ENCODE measurements at places on chromosomes 4 and X.

DNA sequence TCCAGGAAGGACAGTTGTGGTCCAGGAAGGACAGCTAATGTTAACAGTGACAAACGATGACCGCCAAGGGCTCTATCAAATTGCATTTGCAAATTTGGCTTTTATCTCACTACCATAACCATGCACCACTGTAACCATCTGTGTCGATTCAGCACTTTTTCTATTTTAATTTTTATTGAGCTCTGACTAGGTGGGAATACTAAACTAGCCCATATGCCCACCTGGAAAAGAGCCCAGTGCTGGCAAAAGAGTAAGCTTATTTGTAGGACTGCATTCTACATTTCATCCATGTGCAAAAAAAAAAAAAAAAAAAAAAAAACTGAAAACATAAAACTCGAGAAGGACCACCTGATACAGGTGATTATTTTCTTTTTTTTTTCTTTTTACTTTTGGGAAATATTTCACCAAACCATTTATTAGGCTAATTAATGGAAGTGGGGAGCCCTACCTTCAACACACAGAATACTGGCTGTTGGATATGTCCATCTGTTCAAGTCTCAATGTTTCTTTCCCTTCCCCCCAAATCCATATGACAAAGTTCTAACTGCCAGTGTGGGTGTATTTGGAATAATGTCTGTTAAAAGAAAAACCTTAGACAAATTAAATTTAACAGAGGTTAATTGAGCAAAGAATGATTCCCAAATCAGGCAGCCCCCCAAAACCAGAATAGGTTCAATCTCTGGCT, 99.5 kb upstream of the MXRA5 start:
- no peak for DNase-seq

DNA sequence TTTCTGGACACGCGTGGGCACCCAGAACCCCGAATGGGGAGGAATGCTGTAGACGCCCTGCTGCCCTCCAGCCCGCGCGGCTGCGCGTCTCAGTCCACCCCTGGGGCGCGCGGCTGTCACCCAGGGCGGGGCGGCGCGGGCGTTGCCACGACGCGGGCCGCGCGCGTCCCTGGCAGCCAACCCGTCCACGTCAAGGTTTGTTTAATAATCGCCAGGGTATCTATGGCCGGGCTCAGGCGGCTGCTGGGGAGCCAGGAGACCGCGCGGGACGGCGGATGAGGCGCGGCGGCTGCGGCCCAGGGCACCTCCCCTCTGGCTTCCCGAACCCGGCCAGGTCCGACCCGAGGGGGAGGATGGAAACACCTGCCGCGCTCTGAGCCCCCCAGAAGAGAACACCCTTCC, at the start of gene SPATA18:
Gene SPATA18 (plus strand): TSS at position 92 of the 402 bp plus-strand sequence. CDS start 401 bp downstream, outside the sequence.
- DNase-seq = no peak

- no peak for DNase-seq
Measured at GRCh38 chr4:77566148-77566547, 39.5 kb upstream of the CXCL13 start.

- no peak for DNase-seq
Measured at GRCh38 chr4:31081366-31081765, 361.2 kb downstream of the PCDH7 start.

- DNase-seq = no peak
Measured at GRCh38 chr4:33649015-33649414, 2595.3 kb downstream of the ARAP2 start.

DNA sequence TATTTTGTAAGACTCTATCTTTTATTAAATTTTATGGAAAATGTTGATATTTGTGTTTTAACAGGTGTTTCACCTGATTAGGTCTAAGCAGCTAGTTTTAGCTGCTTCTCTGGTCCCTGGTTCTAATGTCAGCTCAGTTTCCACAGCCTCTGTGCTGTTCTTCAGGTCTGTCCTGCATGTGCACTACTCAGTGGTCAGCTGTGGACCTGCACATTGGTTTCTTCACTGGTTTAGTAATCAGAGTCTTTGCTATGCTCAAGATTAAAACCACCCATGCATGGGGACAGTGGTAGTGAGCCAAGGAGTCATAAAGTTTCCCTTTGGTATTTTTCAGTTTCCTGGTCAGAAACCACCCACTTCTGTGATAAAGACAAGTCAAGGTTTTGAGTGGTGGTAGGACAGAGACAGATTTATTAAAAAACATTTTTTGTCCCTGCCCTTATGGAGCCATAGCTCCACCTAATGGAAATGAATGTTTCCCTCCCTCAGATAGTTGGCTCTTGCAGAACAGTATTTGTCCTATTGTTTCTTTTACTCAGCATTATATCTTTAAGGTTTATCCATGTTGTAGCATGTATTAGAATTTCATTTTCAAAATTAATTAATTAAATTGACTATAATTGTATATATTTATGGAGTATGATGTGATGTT, 36.8 kb upstream of the VBP1 start:
- DNase-seq = no peak

DNA sequence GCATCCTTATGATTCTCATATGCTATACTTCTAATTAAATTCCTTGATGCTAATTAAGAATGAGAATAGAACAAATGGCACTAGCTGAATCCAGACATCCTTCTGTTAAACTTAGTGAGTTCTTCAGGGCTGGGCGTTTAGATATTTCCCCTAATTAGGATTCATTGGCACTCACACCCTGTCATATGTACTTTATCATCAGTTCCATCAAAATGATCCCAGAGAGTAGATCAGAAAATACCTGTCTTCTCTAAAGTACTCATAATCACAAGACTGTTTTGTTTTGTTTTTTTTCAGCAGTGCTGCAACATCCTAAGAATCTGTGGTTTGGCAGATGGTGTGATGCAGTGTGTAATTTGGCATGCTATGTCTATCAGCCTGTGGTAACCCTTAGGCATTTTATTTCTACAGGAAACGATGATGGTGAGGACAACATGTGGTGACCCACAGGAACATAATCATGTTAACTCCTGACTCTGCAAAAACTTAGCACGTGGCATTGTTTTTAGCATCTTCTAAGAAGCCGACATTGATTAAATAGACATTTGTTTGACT, 2528.4 kb downstream of the ARAP2 start:
- no peak for DNase-seq

- no peak for DNase-seq
Measured at GRCh38 chr4:182303847-182304246, 60.6 kb downstream of the TENM3 start.

DNA sequence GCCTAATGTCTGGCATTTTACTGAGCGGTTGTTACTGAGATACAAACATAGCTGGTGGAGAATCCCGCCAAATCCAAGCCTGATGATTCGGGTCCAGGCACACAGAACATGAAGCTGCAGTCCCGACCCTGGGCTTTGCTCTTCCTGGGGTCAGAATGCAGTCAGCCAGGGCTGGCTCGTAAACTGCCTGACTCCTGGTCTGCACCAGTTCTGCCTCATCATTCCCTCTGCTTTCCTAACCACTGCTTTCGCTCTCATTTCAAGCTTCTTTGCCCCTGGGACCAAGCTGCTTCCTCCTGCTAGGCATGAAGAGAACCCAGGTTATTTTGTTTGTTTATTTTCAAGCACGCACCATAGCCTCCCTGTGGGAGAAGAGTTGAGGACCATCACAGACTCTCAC, 39.3 kb downstream of the GATB start:
- no peak for DNase-seq

- DNase-seq = no peak
Measured at GRCh38 chrX:124504111-124504983, 158.0 kb downstream of the SH2D1A start.

DNA sequence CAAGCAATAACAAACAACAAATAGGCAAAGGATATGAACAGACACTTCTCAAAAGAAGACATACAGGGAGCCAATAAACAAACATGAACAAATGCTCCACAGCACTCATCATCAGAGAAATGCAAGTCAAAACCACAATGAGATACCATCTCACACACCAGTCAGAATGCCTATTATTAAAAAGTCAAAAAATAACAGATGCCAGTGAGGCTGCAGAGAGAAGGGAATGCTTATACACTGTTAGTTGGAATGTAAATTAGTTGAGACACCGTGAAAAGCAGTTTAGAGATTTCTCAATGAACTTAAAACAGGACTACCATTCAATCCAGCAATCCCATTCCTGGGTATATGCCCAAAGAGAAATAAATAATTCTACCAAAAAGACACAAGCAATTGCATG, 129.8 kb upstream of the MAGEB2 start:
- no peak for DNase-seq

GRCh38 chr4:87044511-87045233, 109.9 kb downstream of the AFF1 start:
- DNase-seq = no peak

- DNase-seq = no peak
Measured at GRCh38 chr4:13325744-13326143, 158.4 kb downstream of the RAB28 start.

- no peak for DNase-seq
Measured at GRCh38 chr4:150923945-150924344, 91.1 kb downstream of the LRBA start.

- DNase-seq = no peak
Measured at GRCh38 chrX:15170927-15171326, 99.0 kb downstream of the ASB9 start.

- no peak for DNase-seq
Measured at GRCh38 chr4:38659346-38659745, 4.7 kb upstream of the KLF3 start.

- DNase-seq = no peak
Measured at GRCh38 chr4:137651128-137651527, 118.8 kb upstream of the PCDH18 start.

- no peak for DNase-seq
Measured at GRCh38 chr4:6472387-6473263, at the start of gene PPP2R2C. Gene PPP2R2C (minus strand): TSS chr4:6472614. CDS start chr4:6472229, 385 bp downstream.

GRCh38 chrX:152725409-152725808, 8.1 kb downstream of the CSAG1 start:
- no peak for DNase-seq

Measured in stimulated activated CD4-positive, alpha-beta T cell treated with anti-CD3 and anti-CD28 coated beads, Interleukin-1b, Interleukin-23, amount 100 ng/mL, for 1 hour (primary cell).